ENCODE measurements at places on chromosomes 5 and 9.
A peak's percentile ranks its signal among the peaks of the same experiment; 100 is the strongest.

GRCh38 chr5:169511708-169512107 lies 71.9 kb upstream of the SPDL1 start:
- no peak for DNase-seq

GRCh38 chr5:178781936-178782335 lies 51.5 kb upstream of the ZNF354A start:
- no peak for DNase-seq

DNA sequence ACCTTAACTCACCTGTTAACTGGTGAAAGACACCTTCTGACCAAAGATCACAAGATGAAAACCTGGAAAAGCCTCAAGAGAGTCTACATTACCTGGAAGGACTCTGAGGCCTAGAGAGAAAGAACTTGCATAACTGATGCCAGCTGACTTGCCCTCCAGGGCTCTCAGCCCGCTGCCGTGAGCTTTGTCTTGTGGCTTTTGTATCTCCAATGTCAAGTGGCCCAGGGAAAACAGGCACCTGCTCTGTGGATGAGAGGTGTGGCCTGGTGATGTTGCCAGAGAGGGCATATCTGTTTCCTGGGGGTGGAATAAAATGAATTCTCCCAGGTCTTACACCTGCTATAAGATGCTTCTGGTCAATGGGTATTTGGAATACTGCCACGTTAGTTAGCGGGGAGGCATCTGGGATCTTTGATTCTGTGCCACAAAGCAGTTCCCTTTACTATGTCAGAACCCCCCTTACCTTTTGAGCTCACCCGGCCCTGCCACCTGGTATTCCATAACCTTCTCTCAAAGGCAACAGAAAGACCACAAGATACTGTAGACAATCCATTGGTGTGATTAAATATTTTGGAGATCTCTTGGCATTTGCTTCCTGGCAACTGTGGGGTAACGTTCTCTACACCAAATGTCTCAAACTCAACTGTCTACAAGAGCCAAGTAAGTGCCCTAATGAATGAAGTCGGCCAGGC lies 54.9 kb upstream of the N4BP3 start:
- DNase-seq: peak; percentile 2

GRCh38 chr5:112258571-112258970 lies 160.5 kb downstream of the EPB41L4A start:
- DNase-seq: no peak

- DNase-seq: peak; percentile 92
These were observed 295.7 kb upstream of the PTGER4 start for GRCh38 chr5:40383749-40384651.

- no peak for DNase-seq
These were observed 335.1 kb upstream of the DMAC1 start for GRCh38 chr9:8134635-8135034.

DNA sequence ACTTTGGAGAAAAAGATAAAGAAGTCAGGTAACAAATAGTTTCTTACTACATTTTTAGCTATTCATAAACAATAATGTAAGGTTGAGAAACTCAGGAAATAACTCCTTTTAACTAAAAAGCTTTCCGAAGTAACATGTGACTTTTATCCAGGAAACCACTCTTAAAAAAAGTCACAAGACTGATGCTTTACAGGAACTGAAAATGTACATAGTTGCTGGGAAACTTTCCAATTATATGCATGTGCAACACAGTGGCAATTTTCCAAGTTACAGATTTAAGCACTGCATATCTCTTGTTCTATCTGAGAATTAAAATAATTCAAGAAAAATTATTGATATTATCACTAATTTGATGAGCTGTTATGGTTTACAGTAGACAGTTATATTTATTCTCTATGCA lies 105.2 kb downstream of the CDH10 start:
- peak; percentile 39 for DNase-seq

DNA sequence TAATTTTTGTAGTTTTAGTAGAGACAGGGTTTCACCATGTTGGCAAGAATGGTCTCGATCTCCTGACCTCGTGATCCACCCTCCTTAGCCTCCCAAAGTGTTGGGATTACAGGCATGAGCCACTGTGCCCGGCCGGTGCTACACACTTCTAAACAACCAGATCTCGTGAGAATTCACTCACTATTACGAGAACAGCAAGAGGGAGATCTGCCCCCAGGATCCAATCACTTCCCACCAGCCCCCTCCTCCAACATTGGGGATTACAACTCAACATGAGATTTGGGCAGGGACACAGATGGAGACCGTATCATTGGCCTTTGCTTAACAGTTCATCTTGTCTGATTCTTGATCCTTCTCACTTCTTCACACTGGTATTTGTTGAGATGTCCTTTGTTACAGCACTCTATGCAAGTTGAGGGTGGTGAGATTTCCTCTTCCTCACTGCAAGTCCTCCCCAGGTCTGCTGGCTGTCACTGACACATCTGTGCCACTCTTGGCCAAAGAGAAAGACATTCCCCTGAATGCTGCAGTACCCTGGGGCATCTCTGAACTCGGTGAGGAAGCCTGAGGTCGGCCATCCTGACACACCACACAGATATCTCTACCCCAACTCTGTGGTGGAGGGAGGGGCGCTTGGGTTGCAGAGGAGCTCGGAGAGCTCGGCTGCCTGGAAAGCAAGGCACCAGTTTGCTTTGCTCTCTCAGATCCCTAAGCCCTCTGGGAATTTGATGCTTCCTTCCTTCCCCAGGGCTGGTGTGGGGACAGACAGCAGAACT lies 4.2 kb upstream of the SUB1 start:
- no peak for DNase-seq

DNA sequence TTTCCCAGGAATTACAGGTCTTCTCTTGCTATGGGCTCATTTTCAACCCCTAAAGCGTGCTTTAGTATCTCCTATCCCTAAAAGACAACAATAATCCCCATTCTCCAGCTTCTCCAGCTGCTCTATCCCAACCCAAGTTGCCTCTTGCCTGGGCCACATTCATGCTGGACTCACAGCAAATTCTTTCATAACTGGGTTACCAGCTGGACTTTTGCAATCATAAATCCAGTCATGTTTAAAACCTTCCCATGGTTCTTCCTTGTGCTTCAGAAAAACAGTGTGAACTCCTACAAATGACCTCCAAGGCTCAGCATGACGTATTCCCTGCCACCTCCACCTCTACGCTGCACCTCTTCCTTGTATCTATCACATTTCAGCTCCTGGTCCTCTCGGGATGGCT lies 346.9 kb downstream of the GADD45G start:
- DNase-seq: no peak
